ENCODE measurements at places on chromosomes 5 and 9.

DNA sequence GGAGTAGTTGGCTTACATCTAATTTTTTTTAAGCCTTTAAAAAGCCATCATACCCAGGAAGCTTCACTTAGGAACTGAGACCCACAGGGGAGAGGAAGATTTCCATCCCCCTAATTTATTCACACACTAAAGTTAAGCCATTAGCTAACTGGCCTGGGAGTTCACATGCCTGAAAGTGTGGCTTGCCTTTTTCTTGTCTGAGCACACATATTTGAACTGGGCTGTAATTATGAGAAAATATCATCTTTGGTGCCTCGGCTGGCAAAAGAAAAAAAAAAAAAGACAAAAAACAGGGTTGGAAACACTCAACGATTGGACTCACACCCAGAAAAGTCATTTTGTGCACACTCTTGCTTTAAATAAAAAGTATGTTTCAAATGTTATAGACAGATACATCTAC is 847.3 kb downstream of the MAT2B start:
- peak; percentile 16 for DNase-seq

DNA sequence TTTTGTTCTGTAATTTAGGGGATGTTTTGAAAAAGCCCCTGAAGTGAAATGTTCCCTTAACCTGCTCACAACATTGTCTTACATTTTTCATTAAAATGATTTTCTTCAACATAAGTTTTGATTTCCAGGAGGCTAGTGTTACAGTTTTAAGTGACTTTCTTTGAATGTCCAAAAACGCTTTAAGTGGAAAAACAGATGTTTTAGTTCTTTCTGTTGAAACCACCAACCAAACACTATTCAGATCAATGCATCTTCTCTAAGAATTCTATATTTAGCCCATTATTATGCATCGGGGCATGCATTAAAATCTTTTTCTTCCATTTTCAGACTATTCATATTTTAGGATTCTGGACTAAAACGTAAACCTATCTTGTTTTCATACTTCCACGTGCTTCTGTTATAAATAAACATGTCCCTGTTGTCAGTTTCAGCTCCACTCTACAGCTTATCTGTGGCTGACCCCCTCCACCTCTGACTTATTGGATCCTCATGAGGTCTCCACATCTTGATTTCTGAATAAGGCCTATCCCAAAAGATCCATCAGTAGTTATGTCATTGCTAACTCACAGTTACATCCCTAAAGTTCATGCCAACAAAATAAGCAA is 882.3 kb upstream of the SEMA6A start:
- DNase-seq, result no peak

GRCh38 chr5:94793113-94793815 is 174.8 kb downstream of the SLF1 start:
- DNase-seq, result no peak

GRCh38 chr5:78810098-78810920 is 161.7 kb upstream of the LHFPL2 start:
- no peak for DNase-seq

DNA sequence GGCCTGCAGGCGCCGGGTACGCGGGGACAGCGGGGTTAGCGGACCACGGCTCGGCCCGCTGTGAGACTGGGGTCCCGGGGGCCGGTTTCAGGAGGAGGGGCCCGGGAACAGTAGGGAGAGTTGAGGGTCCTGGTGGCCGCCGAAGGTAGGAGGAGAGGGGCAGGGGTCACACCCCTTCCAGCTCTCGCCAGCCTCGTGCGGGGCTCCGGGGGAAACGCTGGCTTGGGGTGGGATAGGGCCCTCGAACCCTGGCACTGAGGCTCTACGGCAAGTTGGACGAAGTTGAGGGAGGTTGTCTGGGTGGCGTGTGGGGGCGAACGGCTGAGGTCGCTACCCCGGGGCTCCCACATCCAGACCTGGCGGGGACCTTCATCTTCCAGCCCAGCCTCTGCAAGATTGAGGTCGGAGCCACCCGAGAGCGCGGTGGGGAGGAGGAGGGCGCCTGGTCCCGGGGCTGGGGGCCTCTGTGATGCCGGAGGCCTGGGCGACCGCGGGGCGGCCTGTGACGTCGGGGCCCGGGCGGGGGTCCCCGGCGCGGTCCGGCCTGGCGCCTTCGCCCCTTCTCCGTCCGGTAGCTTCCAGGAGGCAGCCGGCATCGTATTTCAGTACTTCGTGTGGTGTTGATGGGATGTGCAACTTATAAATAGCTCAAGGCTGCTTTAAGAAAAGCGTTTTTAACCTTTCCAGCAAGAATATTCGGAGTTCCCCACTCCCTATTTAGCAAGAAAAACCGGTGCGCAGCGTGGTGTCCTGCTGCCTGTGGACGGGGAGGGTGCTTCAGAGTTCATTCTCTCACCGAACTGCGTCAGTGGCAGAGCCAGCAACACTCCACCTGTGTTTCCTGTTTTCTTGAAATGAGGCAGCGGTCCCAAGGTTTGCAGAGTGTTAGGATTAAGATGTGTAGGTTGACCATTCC is 902 bp downstream of the HABP4 start:
- peak; percentile 59 for DNase-seq

GRCh38 chr9:69590266-69590665 is 81.9 kb downstream of the APBA1 start:
- DNase-seq, result no peak

- DNase-seq, result no peak
Measured at GRCh38 chr9:105296445-105296844, 52.0 kb downstream of the SLC44A1 start.

- DNase-seq, result no peak
Measured at GRCh38 chr5:3429962-3430361, 165.7 kb upstream of the IRX1 start.

DNA sequence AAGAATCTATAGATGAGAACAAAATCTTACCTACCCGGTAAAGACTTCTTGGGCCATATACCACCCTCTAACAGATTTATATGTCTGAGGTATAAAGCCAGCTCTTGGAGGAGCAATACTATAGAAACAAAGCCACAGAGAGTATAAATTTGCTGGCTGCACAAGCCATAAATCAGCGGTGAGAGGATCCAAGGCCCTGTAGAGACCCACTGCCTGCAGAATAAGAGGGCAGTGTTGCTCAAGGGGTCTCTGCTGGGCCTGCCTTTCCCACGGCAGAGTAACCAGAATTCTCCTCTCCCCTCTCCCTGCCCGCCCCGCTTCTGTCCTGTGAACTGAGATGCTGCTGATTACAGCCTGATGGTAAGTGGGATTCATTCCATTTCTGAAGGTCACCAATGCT is 89.2 kb downstream of the NDFIP1 start:
- DNase-seq, result no peak

- DNase-seq, result no peak
Measured at GRCh38 chr5:116626945-116627679, 52.5 kb upstream of the SEMA6A start.

GRCh38 chr5:139574641-139575312 is 13.6 kb downstream of the UBE2D2 start:
- peak; percentile 60 for DNase-seq

GRCh38 chr5:95754545-95754944 is 23.4 kb downstream of the RHOBTB3 start:
- no peak for DNase-seq

GRCh38 chr5:9624196-9624947 is 5.8 kb downstream of the TAS2R1 start:
- no peak for DNase-seq

DNA sequence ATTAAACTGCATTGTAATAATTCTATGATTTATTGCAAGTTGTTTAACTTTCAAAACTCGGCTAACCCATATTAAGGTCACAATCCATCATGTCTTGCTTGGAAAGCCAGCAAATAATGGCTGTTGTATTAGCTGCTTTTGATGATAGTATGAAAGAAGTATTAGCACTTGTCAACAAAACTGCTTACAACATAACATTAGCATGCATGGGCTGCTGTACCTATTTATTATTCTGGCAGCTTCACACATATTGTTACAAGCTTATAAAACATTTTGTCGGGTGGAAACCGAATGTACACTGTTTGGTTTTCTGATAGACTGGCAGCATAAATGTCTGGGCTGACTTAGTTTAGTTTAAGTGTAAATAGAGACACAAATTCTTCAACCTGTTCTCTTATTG is 378.3 kb downstream of the KIAA0825 start:
- no peak for DNase-seq

DNA sequence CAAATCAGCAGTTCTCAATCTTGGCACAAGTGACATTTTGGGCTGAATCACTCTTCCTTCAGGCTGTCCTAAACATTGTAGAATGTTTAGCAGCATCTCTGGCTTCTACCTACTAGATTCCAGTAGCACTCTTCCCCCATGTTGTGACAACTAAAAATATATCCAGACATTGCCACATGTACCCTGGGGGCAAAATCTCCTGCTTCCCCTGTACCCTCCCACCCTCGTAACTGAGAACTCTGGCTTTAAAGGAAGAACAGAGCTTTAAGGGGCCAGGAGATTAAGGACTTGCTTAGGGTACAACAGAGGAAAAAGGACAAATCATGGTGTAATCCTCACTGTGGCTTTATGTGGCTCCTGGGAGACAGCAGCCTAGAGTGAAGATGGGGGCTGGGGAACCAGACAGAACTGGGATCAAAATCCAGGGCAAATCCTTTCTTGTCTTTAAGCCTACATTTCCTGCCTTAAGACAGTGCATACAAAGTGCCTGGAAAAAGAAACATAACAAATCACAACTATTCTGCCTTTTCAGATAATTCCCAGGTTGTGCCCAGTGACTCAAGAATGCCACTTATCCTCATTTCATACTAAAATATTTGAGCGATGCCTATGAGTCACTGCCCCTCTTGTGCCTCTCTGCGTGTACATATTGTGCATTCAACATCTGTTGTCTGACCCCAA is 109.3 kb downstream of the DAPK1 start:
- DNase-seq, result peak; percentile 64

DNA sequence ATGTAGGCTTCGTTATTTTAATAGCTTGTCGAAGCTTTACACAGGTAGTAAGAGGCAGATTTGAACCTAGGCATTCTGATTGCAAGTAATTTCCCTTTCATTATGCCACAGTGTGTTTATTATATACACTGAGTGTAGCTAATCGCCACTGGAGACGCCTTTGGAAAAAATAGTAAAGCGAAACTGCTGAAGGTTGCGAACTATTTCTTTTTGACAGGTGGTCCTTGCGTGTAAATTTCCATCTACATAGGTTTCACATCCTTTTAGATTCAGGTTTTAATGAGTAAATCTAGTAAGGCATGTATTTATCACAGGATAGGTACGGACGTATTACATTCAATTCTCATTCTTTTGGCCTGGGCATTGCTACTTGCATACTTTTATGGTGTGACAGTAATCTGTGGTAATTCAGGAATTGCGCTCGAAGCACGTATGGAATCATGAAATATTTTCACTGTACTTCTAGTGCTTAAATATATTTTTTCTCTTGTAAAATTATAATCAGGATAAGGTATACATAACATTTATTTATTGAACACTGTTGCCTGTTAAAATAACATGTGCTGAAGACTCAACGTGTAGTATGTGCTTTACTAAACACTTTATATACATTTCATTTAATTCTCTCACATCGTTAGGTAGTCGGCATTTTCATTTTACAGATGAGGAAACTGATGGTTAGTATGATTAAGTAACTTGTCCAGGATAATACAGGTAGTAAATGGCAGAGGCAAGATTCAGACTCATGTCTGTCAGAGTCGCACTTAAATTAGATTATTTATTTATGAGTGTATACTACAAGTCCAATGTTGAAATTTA is 1.8 kb downstream of the MARCHF6 start:
- no peak for DNase-seq

- DNase-seq, result no peak
Measured at GRCh38 chr9:120643061-120643460, 63.1 kb upstream of the CDK5RAP2 start.

DNA sequence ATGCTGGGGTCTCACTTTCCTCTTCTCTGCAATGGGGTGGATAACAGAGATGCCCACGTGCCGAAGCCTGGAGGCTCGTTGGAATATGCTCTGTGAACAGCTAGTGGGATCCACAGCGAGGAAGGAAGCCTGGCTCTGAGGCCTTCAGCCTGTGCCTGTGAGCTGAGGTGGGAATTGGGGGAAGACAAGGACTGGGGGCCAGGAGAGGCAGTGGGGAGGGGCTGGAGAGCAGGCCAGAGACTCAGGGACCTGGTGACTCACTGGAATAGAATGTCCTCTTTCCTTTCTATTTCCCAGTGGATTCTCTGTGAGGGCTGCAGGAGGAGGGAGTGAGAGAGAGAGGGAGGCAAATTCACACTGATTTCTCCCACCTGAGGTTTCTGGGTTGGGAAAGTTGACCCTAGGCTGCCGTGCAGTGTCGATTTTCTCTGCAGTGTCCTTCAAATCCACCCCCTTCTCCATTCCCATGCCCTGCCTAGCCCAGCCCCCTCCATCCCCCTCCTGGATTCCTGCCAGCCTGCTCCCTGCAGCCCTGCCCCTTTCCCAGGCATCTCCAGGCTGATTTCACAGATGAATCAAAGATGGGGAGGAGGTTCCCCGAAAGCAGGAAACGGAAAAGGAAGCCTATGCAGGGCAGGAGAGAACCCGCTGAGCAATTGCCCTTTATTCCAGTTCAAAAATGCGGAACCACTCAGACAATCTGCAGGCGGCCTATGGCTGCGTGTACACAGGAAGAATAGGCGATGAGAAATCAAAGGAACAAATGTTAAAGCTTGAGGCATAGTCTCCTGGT is 1.4 kb upstream of the SPAAR start:
- peak; percentile 39 for DNase-seq

GRCh38 chr5:93163010-93163663 is 417.9 kb downstream of the NR2F1-AS1 start:
- DNase-seq, result no peak

GRCh38 chr9:124849801-124850200 is 3.5 kb upstream of the WDR38 start:
- no peak for DNase-seq

- no peak for DNase-seq
Measured at GRCh38 chr5:38766151-38766550, 79.7 kb upstream of the OSMR start.

GRCh38 chr5:137737349-137738131 is 1.7 kb upstream of the KLHL3 start:
- no peak for DNase-seq

DNA sequence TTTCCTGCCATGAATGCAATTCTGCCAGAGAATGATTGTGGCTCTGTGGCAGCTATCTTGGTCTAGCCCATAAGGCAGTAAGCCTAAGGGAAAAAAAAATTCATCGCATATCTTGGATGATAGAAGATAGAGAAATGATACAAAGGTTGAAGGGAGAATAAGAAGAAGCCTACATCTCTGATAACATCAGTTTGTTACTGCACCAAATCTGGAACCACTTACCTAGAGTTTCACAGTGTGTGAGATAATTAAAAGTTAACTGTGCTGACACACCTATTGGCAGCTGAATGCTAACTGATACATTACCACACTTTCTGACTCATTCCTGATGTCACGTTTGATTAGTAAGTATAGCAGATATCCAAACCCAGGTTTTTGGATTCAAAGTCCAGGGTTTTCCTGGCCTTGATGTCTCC is 91.6 kb upstream of the TAF11L2 start:
- no peak for DNase-seq

All from neural progenitor cell (in vitro differentiated cells).